Hematopoietic multipotent progenitor cell treated with erythropoietin and hydrocortisone succinate and interleukin-3 and kit ligand, for 8 days (in vitro differentiated cells): ENCODE measurements at places on chromosomes 11 and 22.

DNA sequence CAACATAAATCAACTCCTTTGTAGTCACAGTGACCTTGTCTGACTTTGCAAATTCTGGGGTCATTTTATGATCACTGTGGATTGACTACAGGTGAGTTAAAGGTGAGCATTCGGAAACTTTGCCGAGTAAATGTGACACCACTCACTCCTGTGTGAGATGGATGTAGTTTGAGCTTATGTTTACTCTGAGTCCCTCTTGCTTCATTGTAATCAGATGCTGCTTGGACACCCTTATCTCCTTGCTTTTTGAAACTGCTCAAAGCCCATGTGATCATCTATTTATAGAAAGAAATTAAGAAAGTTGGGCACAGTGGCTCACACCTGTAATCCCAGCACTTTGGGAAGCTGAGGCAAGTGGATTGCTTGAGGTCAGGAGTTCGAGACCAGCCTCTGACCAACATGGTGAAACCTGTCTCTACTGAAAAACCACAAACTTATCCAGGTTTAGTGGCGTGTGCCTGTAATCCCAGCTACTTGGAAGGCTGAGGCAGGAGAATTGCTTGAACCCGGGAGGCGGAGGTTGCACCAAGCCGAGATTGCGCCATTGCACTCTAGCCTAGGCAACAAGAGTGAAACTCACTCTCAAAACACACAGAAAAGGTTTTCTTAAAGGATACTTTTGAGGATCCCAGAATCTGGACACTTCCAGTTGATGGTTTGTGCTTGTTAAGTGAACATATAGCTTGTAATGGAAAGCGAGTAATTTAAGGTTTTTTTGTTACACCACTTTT lies 7.2 kb downstream of the FAM118A start:
- no peak for DNase-seq

DNA sequence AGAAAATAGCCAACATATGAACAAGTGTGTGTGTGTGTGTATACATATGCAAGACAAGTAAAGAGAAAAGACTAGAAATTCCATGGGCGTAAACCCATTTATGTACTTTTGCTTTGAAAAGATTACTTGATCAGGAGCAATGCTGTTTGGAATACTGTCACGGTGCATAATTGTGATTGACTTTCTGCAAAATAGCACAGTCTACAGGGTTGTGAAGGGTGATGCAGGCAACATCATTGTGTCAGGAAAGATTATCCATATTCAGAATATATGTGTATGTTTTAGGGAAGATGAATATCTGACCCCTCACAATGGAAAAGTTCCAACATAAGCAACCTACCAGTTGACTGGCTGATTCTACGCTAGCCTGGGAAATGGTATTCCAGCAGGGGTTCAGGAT lies 307.7 kb downstream of the JRKL start:
- no peak for DNase-seq

- DNase-seq, result no peak
Observed at GRCh38 chr11:43934601-43935423, 7.6 kb upstream of the C11orf96 start.

DNA sequence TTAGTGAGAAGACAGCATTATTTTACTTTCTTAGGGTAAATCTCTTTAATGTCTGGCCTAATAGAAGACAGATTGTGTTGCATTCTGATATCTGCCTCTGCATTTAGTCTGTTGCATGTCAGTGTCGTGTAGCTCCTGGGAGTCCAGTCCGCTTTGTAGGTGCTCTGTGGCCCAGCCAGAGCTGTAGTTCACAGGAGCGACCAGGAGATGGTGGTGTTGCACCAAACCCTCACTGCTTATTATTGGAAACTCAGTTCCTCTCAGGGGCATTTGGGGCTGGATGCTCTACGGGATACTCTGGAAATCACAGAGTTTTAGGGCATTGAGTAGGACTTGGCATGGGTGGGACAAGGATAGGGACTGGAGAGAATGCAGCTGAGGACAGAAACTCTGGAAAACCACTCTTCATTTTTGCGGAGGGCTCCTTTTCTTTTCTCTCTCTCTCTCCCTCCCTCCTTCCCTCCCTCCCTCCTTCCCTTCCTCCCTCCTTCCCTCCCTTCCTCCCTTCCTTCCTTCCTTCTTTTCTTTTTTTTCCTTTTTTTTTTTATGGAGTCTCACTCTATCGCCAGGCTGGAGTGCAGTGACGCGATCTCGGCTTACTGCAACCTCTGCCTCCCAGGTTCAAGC lies 21.7 kb downstream of the MIAT start:
- peak; percentile 81 for DNase-seq

DNA sequence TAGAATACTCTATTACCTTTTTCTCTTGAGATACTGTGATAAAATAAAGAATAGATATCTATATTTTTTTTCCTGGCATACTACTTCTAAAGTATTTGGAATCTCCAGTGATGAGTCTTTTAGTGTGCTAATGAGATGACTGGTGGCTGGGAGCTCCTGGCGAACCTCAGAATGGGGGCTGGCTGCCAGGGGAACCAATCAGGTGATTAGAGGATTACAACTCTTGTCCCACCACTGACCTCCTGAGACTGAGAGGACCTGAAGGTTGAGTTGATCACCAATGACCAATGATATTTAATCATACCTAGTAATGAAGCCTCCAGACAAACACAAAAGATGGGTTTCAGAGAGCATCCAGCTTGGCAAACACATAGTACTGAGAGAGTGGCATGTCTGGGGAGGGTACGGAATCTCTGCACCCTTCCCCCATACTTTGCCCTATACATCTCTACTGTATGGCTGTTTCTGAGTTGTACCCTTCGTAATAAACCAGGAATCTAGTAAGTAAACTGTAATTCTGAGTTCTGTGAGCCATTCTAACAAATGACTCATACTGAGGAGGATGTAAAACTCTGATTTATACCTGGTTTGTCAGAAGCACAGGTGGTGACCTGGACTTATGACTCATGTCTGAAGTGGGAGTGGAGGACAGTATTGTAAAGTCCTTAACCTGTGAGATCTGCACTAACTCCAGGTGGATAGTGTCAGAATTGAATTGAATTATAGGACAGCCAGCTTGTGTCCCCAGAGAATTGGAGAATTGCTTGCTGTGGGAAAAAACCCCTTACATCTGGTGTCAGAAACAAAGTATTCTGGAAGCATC lies 325.3 kb upstream of the LRRC4C start:
- no peak for DNase-seq

- peak; percentile 37 for DNase-seq
Observed at GRCh38 chr11:45930031-45930794, 7.8 kb downstream of the LARGE2 start.

GRCh38 chr11:117092951-117093590 lies 5.2 kb downstream of the SIK3 start:
- DNase-seq, result no peak

- DNase-seq, result peak; percentile 95
Observed at GRCh38 chr22:44085743-44086270, 61.7 kb downstream of the PARVB start.

DNA sequence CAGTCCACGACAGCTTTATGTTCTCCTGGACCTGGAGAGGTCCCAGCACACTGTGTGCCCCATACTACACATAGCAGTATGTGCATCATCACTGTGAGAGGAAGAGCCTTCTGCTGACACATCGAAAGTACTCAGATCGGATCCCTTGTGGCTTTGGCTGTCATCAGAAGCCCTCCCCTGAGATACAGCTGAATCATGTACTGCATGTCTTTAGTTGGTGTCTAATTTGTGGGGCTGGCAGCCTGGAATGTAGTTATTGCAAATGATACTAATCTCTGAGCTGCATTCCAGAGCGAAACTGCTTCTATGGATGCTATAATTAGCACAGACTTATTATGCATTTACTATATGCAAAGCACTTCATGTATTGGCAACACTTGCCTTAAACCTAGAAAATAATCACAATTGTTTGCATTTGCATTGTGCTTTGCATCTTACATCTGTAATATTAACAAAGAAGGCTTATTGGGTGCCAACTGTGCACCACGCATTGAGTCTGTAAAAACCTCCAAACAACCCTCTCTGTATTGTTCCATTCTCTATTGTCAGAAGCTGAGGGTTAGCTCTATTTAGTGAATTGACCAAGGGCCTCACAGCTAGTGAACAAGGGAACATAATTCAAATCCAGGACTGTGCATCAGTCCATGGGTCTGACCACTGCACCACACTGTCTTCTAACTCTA lies 89.2 kb upstream of the CRTAM start:
- DNase-seq, result peak; percentile 65

DNA sequence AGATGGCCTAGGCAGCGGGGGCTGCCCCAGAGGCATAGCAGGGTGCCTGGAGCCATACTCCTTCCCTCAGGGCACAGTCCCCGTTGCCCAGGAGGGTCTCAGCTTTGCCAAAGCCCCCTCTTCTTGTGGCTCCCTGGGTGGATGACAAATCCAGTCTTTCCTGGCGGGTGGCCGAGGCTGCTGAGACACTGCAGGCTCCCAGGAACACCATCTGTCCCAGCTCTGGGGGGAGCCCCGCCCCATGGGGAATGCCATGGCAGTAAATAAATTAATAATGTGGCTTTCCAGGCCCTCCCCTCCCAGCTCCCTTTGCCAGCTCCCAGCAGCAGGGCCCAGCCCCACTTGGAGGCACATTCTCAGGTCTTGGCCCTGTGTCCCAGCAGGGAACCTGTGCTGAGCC lies 45.0 kb downstream of the PDE2A start:
- DNase-seq, result no peak

- no peak for DNase-seq
Observed at GRCh38 chr11:7520981-7521487, 7.2 kb downstream of the PPFIBP2 start.

DNA sequence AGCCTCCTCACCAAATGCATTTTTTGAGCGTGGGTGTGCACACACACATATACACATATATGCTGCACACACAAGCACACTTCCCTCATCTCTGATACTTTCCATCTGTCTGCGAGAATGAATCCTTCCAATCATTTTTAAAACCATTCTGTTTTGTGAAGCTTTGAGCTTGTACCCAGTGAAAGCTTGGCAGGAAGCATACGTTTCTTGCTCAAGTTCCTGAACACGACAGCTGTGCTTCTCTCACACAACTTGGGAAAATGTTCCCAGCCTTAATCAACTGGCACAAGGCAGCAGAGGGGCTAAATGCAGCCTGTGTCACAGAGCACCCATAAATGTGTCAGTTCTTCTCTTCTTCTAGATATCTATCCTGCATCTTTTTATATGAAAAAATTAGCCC lies 524.0 kb upstream of the KIRREL3 start:
- no peak for DNase-seq

DNA sequence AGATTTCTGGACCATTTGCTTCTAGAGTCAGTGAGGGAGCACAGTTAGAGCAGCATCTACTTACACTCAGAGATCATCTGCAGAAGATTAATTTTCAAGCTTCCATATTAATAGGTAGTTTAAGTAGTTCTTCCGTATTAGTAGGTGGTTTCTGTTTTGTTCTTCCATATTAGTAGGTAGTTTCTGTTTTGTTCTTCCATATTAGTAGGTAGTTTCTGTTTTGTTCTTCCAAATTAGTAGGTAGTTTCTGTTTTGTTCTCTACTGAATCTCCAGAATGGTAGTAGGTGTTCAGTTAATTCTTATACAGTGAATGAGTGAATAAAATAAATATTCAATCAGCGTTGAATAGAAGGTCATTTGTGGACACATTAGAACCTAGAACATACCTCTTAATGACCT lies 175.7 kb downstream of the TMEM135 start:
- DNase-seq, result no peak

GRCh38 chr11:92607969-92608722 lies 361.3 kb upstream of the MTNR1B start:
- no peak for DNase-seq

DNA sequence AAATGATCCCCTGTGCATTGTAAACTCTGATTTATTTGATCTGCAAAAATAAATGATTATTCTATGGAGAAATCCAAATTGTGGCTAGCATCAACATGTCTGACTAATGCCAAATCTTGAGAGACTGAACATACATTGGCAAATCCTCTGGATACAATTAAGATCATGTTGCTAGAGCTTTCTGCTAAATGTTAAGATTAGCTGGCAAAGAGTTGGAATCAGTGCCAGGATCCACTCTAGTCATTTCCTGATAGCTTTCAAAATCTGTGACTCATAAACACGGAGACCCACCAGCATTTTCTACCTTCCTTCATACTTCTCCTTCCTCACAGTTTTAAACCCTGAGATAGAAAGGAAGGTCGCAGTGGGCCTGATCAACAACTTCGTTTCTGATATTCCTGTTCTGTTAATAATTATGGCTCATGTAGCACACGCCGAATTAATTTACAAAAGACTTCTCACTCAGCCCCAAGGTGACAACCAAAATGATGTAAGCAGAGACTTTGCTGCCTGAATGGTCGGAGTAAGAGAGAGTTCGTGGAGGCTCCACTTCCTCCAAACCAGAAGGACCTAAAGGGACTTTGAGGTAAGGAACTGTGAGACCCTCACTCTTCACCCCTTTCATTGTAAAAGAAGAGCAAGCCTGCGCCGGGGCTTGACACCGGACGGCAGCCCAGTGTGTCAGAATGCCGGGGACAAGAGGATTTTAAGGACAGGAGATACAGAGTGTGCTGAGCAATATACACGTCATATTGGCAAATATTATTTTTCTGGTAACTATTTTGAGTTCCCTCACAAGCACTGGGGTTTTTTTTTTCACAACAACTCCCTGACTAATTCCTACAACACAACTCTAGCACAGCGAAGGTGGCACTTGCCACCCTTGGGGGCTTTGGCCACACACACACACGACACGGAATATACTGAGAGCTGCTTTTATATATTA lies 42.0 kb downstream of the SERPINH1 start:
- DNase-seq, result no peak

GRCh38 chr11:94028436-94028835 lies 7.3 kb downstream of the HEPHL1 start:
- DNase-seq, result no peak

- no peak for DNase-seq
Observed at GRCh38 chr22:24591286-24591830, 1.5 kb downstream of the LRRC75B start.

- DNase-seq, result no peak
Observed at GRCh38 chr11:96817482-96818399, 427.9 kb downstream of the JRKL start.
